ENCODE measurements at places on chromosomes 13 and 19.

DNA sequence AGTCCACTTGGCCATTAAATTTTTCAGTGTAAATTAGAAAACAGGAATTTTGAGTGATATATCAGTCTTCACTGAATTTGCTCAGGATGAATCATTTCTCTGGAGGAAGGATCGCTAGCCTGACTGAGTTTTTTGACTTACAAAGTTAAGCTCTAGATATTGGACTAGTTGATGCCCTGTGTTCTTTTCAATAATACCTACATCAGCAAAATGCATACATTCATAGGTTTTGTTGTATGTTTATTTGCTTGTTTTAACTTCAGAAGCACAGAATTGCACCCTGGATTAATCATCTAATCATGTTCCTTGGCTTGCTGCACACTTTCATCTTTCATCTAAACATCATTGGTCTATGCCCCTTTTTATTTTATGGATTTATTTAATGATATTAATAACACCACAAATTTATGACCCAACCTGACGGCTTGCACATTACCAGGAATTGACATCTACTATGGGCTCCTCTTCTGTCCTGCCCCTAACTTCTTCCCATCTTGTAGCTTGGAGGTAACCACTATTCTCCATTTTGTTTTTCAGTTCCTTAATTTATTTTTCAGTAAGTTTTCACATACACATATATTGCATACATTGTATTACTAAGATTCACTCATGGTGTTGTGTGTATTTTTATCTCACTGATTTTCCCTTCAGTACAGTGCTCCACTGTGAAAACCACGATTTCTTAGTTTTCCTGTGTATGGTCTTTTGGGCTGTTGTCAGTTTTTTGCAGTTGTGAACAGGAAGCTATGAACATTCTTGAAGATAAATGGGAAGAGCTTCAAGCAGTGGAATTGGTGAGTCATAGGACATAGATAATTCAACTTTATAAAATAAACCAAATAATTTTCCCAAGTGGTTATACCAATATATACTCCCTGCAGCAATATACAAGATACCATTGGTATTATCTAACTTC is 23.3 kb downstream of the COMMD6 start:
- DNase-seq: peak; percentile 22

DNA sequence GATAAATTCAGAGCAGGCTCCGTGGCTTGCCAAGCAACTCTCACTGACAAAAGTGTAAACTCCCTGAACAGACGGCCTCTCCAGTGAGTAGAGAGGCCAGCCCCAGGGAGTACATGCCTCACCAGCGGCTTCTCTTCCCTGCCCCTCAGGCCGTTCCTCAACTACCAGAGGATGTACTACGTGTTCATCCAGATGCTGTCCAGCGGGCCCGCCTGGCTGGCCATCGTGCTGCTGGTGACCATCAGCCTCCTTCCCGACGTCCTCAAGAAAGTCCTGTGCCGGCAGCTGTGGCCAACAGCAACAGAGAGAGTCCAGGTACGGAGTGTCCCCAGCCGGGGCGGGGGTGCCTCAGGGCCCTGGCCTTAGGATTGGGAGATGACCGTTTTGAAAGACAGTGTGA is 93.4 kb upstream of the MCF2L start:
- DNase-seq: no peak

DNA sequence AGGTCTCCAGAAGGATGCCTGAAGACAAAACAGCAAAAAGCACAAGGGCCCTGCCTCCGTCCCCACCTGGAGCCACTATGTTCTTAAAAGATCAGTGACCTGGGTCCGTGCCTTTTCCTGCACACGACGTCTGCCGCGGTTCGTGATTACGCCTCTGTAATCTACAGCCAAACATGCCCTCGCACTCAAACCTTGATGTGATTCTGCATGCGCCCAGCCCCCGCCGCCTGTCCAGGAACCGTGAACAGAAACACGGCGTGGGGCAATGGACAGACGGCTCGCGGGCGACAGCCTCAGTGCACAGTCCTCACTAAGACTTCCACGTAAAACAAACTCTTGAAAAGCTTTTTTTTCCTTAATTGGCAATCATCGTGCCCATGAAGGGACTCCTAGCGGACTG is 15.5 kb downstream of the C13orf46 start:
- DNase-seq: no peak

- DNase-seq: no peak
These were observed 1677.1 kb downstream of the OLFM4 start for GRCh38 chr13:54705738-54706137.

DNA sequence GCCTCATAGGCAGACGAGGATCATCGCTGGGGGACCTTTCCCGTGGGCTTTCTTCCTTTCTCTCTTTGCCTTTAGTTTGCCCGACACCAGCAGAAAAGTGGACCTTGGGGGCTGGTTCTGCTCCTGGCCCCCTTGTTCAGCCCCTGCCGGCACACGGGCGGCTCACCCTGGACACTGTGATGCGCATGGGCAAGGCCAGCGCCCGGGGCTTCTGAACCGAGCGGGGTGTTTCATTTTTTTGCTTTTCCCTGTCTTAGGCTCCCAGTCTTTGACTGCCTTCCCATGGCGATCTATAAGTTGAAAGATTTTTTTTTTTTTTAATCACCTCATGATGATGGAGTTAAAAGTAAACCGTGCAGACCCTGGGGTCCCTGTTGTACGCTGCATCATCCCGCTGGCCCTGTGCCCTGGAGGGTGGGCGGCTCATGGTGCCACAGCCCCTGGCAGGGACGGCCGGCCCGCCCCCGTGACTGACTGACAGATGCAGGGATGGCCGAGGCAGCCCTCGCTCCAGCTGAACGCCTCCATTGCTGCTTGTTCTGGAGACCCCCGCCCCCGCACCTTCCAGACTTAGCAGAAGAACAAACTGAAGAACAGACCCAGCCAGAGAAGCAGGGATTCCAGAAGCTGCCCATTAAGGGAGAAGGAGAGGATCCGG is 9.6 kb downstream of the TSSK6 start:
- no peak for DNase-seq

DNA sequence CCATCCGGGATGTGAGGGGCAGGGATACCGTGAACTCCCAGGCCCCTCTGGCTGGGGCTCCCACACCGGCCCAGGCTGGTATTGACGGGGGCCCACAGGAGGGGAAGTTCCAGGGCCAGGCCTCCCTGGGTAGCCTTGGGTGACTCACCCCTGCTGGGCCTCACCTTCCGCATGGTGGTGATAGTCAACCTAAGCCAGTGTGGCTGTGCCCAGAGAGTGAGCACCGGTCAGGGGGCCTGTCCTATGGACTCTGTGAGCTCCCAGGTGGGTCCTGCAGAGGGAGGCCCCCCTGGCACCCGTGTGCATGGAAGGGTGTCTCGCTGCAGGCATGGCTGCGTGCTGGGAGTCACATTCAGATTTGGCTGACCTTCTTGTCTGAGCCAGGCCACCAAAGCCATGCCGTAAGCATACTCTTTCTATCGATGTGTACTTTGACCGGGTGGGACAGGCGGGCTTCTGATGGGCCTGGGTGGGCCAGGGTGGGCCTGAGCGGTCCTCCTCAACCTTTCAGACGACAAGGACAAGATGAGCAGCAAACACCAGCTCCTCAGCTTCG is 27.6 kb downstream of the DHX34 start:
- no peak for DNase-seq

- DNase-seq: no peak
These were observed 11.9 kb upstream of the NOTCH3 start for GRCh38 chr19:15212711-15213110.

DNA sequence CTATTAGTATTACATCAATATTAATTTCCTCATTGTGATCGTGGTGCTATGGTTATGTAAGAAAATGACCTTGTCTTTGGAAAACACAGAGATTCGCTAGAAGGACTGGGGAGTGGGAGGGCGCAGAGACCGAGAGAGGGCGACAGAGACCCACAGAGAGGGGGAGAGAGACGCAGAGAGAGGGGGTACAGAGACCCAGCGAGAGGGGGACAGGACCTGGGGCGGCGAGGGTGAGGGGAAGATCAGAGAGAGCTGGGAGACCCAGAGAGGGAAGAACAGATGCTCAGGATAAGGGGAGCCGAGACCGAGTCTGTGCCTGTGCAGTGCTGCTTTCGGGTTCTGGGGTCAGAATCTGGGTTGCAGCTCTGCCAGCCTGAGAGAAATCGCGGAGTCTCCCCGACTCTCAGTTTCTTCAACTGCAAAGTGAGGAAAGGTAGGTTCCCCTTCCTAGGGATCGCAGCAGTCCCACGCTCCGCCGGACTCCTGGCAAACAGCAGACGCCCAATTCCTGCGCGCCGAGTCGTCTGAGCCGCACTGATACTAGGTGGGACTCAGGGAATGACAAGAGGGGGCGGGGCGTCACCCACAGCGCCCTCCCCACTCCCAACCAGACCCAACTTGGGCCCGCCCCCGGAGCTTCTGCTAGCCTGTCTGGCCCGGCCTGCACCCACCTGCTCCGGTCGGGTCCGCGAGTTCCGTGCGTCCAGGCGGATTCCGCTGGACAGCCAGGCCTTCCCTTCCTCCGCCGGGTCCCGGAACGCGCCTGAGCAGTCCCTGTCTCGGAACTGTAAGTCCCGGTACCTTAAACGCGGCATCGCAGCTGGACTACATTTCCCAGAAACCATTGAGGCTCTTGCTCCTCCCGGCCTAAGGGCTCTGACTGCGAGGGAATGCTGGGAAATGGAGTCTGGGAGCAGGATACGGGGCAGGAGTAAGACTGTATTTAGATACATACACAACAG is 15.3 kb downstream of the IZUMO2 start:
- peak; percentile 18 for DNase-seq

DNA sequence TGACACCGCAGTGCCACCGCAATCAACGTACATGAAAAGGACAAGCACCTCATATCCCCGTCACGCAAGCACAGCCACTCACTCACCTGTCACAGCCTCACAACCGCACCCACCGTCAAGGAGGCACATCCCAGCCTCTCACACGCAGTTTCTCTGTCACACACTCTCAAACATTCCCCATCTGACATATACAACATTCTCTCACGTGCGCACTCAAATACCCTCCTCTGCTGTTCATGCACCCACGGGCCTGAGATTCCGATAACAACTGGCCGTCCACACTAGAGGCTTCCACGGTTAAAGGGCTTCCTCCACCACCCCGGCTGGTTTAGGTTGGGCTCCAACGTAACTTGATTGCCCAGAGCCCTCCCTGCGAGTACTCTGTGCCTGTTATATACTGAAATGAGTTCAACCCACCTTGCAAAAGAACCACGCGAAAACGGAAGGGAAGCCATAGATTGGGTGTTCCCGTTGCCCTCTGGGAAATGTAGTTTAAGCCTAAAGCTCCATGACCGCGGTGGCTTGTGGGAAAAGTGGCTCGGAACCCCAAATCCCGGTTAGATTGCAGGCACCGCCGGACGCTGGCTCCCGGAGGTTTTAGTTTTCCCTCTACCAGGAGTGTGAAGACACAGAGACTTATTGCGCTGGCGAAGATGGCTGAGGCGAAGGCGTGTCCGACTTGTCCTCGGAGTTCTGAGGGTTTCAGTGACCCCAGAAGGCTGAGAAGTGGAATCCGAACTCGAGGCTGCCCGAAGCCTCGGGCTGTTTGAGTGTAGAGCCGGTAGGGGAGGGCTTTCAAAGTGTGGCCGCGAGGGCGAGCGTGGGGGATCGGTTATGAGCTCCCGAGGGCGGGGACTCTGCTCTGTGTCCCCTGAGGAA is at the start of gene ZNF573:
TSS of gene ZNF573 (minus strand) at position 460 of the 879 bp plus-strand sequence. CDS start 5,857 bp downstream, outside the sequence.
- DNase-seq: peak; percentile 64

GRCh38 chr19:4914736-4915501 is 5.6 kb downstream of the UHRF1 start:
- no peak for DNase-seq

DNA sequence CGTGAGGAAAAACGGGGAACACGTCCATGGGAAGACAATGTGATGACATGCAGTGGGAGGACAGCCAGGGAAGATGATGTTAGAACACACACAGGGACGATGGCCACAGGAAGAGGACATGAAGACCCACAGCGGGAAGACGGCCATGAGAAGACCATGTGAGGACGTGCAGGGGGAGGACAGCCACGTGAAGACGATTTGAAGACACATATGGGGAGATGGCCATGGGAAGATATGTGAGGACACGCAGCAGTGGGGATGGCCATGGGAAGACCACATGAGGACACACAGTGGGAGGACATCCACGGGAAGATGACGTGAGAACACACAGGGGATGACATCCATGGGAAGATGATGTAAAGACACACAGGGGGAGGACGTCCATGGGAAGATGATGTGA is 83.8 kb downstream of the UQCRFS1 start:
- DNase-seq: no peak

GRCh38 chr13:79185580-79185979 is 220.5 kb downstream of the RBM26 start:
- no peak for DNase-seq

DNA sequence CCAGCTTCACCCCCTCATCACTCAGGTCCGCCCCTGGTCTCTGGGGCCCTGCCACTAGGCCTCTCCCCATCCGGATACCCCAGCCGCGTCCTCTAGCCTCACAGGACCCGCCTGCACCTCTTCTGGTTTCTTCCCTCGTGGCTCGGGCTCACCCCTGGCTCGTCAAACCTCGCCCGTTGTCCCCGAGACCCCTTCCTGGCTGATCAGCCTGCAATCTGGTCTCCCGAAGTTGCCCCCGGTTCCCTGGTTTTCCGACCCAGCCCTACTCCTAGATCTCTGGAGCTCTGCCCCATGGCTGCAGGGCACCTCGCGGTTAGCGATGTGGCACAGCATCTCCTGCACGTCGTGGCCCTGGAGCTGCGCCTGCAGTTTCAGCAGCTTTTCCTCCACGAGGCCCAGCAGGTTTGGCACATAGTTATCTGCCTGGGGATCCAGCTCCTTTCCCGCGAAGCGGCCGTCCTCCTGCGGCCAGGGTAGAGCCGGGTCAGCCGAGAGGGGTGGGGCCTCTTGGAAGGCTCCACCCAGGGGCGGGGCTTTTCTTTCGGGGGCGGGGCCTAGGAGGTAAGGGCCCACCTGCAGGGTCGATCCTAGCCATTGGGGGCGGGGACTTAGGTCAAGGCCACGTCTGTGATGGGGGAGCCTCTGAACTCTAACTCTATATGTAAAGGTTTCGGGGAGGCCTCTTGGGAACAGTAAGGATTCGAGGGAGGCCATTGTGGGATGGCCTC is 2.4 kb upstream of the RGL3 start:
- no peak for DNase-seq

DNA sequence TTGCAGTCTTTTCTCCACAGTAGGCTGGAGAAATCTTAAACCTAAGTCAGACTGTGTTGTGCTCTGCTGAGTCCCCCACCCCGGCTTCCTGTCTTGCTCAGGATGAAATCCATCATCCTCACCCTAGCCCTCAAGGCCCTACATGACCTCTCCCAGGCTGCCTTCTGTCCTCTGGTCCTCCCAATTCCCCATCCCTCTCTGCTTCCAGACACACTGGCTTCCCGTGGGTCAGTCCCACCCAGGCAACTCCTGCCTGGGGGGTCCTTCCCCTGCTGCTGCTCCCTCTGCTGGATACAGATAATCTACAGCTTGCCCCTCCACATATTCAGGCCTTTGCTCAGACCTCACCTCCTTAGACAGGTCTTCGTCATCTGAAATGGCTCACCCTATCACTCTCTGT is 18.4 kb upstream of the CBY2 start:
- DNase-seq: no peak

All from fibroblast of skin of left biceps (primary cell).